ENCODE measurements at places on chromosomes 11 and 22. TPM values are rescaled to one million over a fixed set of nuclear protein-coding genes. Genes with fewer than 3 reads are reported as not detected.

- DNase-seq: no peak
- H3K27me3 ChIP-seq: peaks cover 27% of the 10 kb centered on the region
- H3K4me1 ChIP-seq: no peaks in the 10 kb centered on the region
- no peak overlapping the region for H3K4me3 ChIP-seq
- H3K36me3 ChIP-seq: no peaks in the 10 kb centered on the region
- H3K27ac ChIP-seq: no peak overlapping the region
Observed at GRCh38 chr11:27718346-27718862, 18.1 kb upstream of the BDNF start.

DNA sequence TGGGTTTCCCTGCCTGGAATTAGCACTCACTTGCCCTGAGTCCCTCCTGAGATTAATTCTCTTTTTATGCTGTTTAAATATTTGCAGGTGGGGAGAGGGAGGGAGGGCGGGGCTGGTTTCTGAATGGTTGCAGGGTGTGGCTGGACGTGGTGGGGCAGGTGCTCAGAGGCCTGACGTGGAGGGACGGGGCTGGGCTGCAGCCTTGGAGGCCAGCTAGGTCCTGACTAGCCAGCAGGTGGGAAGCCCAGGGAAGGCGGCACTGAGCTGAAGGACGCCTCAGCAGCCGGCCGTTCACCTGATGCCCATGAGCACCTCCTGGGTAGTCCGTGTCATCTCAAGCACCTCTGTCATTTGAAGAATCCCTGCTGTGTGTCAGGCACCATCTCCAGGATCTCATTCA is 21.3 kb downstream of the SGSM1 start:
- no peak overlapping the region for H3K27ac ChIP-seq
- no peak for DNase-seq
- H3K4me1 ChIP-seq: no peaks in the 10 kb centered on the region
- H3K4me3 ChIP-seq: no peak overlapping the region

DNA sequence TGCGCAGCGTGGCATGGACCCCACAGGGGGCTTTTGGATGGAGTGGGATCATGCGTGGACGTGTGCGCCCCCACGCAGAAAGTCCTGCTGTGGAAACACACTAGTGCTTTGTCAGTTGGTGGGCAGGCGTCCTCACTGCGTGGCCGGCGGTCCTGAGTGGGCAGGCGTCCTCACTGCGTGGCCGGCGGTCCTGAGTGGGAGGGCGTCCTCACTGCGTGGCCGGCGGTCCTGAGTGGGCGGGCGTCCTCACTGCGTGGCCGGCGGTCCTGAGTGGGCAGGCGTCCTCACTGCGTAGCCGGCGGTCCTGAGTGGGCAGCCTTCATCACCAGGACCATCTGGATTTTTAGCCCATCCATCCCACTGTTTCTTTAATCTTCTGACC is 205.9 kb downstream of the TBC1D22A start:
- DNase-seq: no peak
- peaks cover 5% of the 10 kb centered on the region for H3K36me3 ChIP-seq
- no peaks in the 10 kb centered on the region for H3K27me3 ChIP-seq

DNA sequence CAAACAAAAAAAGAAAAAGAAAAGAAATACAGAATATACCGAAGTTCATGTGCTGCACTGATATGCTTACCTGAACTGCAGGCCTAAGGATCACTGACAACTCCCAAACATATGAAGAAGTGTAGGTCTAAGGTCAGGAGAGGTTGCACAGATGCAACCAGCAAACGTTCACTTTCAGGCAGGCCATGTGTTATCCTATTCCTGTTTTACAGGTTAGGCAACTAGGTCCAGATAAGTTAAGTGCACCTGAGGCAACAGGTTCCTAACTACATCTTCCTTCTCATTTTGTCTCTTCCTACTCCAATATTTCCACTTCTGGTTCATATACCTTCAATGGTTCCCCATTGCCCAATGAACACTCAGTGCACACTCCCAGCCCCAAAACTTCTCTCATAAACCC is 15.1 kb downstream of the PI4KA start:
- H3K36me3 ChIP-seq: peaks cover 2% of the 10 kb centered on the region
- H3K27ac ChIP-seq: no peak overlapping the region
- DNase-seq: no peak
- no peaks in the 10 kb centered on the region for H3K27me3 ChIP-seq
- no peak overlapping the region for H3K4me3 ChIP-seq

- H3K27me3 ChIP-seq: no peaks in the 10 kb centered on the region
- H3K4me3 ChIP-seq: no peak overlapping the region
- peaks cover 5% of the 10 kb centered on the region for H3K36me3 ChIP-seq
- DNase-seq: no peak
- H3K27ac ChIP-seq: peak overlapping the region; percentile 78
Observed at GRCh38 chr22:46773076-46773475, 10.6 kb downstream of the TBC1D22A start.

DNA sequence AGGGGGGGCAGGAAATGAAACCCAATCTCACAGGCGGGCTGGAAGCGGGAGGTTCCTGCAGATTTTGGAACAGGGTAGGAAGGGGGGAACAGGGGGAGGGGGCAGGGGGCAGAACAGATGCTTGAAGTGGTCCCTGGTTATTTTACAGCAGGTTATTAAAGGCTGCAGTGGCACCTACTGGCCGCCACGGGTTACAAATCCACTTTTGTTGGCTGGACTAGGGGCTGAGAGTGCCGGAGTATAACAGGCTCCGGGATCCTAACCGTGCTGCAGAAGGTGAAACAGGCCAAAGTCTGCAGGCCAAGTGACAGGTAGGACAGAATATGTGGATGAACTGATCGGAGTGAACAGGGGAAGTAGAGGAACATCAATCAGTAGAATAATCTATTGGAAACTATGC is 2.5 kb downstream of the ROBO3 start:
- no peak overlapping the region for H3K27ac ChIP-seq
- no peaks in the 10 kb centered on the region for H3K36me3 ChIP-seq
- no peak overlapping the region for H3K4me3 ChIP-seq

The NXPE2 gene
- not detected for total RNA-seq

The EHF gene
- total RNA-seq: not detected

The HMOX1 gene
- 0.40 TPM for total RNA-seq

The OR6A2 gene
- 0.35 TPM for total RNA-seq

The B4GALNT4 gene
- 2.8 TPM for total RNA-seq

All from T-cell (primary cell).